NCI-H2081 treated with DMSO at 0.1 percent for 48 hours (cell line): ENCODE measurements at places on chromosomes 7 and 10.

DNA sequence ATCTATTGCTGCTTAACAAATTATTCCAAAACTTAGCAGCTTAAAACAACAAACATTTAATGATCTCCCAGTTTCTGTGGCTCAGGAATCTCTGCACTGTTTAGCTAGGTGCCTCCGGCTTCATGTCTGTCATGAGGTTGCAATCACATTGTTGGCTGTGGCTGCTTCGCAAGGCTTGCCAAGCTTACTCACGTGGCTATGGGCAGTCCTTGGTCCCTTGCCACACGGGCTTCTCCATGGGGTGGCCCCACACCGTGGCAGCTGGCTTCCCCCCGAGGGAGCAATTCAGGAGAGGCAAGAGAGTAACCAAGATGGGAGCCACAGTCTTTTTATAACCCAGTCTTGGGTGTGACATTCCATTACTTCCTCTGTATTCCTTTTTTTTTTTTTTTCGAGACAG, 67.4 kb downstream of the NEURL1 start:
- DNase-seq, result no peak

DNA sequence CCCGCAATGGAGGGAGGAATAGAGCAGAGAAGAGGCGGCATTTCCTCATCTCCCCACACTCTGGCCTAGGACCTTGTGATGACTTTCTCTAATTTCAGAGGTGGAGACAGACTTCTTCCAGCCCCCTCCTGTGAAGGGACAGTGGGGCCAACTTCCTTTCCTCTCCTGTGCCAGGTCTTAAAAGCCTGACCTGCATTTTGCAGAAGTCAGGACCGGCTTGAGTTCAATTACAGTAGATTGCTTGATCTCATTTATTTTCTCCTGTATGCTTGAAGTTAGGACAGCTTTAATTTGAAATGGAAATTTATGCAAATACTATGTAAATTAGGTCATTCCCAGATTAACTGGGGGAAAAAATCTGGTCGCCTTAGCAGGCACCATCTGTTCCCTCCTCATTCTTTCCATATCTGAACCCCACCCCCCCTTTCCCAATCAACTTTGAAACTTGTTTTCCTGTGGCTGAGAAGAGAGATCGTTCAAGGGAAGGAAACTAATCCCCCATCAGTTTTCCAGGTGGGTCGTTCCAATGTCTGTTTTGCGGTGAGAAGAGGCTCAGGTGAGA, 57.1 kb downstream of the SYPL1 start:
- DNase-seq, result no peak

DNA sequence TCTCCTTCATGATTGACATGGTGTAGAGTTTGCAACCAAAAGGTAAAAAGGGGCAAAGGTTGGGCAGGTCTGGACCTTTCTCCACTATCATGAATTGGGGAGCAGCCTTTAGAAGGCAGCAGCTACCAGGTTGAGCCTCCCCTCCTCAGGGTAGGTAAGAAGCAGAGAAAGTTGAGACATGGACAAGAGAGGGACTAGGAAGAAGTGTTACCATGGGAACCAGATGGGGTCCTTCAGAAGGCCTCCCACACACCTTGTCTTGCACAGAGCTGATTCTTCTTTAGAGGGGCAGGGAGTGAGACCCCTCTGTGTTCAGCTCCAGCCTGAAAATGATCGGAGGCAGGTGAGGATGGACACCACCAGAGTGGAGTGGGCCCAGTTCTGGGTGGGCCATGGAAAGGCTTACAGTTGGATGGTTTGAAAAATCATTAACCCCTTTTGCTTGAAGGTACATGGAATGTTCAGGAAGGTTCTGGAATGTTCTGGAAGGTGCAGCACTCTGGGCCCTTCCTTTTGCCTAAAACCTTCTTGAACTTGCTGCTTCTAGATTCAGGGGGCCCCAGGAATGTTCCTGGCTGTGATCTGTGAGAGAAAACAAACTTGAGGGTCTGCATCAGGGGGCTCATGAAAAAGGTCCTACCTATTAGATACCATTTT, 7.0 kb downstream of the VPS37D start:
- no peak for DNase-seq

DNA sequence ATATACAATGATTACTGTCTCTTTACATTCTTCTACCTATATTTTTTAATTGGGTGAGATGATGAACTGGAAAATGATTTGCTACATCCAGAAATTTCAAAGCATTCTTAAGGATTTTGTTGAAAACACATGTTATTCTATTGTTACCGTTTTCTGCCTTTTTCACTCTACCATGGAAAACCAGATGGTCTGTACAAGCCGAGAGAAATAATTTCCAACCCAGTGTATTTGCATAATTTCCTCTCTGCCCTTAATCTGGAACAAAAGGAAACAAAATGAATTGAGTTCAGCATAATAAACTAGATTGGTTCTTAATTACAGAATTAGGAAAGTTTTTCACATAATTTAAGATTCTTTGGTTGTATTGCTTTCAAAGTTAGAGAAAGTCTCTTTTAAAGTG, 211.2 kb downstream of the CACNB2 start:
- DNase-seq, result no peak

- DNase-seq, result no peak
Measured at GRCh38 chr7:107746006-107746405, 2.1 kb downstream of the CBLL1 start.

GRCh38 chr10:121340271-121340831, 257.9 kb downstream of the FGFR2 start:
- DNase-seq, result no peak

- DNase-seq, result no peak
Measured at GRCh38 chr10:119517235-119518141, 25.0 kb downstream of the RGS10 start.

- no peak for DNase-seq
Measured at GRCh38 chr10:115706026-115706425, 567.0 kb downstream of the GFRA1 start.

GRCh38 chr7:51366172-51366728, 49.6 kb upstream of the COBL start:
- no peak for DNase-seq

DNA sequence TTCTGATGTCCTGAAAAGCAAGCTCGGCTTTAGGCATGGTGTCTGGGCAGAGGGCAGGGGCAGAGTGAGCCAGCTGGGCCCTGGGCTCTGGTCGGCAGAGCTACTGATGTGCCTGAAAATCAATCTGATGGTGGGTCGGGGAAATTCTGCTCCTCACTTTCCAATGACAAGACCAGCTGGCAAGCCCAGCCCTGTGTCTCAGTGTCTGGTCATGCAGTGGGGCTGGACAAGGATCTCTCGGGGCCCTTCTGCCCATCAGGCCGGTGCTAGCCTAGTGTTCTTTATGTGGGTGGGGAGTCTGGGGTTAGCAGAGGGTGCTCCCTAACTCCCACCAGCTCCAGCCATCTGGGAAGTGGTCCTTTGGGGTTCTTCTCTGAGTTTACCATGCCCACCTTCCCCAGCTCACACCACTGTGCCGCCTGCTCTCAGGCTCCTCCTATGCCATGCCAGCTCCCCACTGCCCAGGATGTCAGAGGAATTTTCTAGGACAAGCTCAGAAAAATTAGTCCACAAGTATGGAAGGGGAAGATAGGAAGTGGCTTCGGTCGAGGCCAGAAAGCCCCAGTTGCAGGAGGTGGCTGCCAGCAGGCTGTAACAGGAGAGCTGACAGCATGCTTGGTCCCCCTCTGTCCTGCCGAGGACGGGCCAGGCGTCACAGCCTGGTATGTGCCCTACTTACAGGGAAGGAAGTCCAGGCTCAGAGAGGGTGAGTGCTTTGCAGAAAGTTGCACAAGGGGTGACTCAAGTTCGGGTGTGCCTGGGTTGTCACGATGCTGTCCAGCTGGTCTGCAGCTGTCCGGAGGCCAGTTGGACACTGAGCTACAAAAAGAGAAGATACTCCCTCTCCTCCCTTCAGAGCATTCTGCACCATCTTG, 135.2 kb downstream of the ADCY1 start:
- DNase-seq, result no peak

DNA sequence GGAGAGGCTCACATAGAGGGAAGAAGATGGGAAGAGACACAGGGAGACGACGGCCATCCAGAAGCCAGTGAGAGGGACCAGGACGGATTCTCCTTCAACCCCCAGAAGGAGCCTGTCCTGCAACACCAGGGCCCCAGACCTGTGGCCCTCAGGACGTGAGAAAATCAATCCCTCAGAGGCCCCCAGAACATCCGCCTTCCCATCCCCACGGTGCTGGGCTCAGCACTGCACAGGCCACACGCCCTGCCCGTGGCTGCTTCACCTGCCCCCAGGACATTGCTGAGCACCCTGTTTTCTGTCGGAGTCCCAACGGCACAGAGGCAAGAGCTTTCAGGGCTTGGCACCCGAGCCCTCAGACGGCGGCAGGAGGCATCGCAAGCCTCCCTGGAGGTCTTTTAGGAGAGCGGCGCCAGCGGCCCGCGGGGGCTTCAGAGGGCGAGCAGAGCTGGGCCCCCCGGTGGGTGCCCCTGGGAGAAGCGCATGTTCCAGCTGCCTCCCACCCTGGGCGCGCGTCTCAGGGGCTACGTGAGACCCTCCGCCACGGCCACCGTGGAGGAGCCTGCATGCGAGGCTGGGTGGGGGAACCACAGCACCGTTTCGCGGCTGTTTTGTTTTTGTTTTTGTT, 42.8 kb downstream of the PDGFA start:
- no peak for DNase-seq

- no peak for DNase-seq
Measured at GRCh38 chr7:142511801-142512200, 237.5 kb upstream of the PRSS1 start.

GRCh38 chr7:33816106-33816505, 89.2 kb upstream of the BMPER start:
- no peak for DNase-seq

DNA sequence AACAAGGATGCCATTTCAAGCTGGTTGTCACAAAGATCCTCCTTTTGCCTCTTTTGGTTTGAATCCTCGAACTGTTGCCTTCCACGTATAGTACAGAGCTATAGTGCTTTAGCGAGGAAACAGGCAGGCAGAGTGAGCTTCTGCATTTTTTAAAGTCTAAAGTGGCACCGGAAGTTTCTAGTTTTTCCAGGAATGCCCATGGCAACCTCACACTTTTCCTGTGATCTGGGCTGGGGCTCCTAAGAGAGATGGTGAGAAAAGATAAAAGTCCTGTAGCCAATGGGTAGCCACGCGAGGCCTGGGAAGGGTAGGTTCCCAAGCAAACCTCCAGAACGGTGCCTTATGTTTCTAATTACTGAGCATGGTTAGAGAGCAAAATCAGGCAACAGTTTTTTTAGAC, 76.7 kb downstream of the CALD1 start:
- DNase-seq, result no peak

- no peak for DNase-seq
Measured at GRCh38 chr7:157832421-157832820, 495.6 kb downstream of the DNAJB6 start.
